ENCODE measurements at places on chromosomes 16 and 17.
A peak's percentile ranks its signal among the peaks of the same experiment; 100 is the strongest.

GRCh38 chr17:60748204-60748603, 70.6 kb downstream of the BCAS3 start:
- no peak for DNase-seq

GRCh38 chr17:49425004-49425286, 10.3 kb upstream of the PHB1 start:
- no peak for DNase-seq

DNA sequence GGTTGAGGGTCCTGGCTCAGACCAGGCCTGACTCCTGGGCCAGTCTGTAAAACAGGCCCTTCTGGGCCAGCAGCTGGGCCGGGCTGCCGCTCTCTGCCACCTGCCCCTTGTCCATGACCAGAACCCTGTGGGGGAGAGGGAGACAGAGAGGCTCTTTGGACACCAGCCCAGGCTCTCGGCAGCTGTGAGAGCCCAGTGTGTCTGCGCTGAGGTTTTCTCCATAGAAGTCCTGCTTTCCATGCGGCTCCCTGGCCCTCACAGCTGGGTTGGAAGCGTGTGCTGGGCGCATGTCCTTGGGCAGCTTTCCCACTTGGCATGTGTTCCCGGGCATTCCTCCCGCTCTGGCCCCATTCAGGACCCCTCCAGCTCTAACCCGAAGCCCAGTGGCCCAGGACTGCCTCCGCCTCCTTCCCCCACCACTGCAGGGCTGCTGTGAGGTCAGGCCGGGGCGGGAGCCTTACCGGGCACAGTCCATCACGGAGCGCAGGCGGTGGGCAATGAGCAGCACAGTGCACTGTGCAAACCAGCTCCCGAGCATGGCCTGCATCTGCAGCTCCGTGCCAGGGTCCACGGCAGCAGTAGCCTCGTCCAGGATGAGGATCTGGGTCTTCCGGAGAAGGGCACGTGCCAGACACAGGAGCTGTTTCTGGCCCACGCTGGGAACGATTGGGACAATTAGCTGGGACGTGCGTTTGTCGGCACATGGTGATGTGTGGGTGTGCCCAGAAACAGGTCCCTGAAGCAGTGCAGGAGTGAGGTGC, 73.0 kb downstream of the ABCC6 start:
- DNase-seq = no peak

GRCh38 chr17:43211480-43212402, at the start of gene TMEM106A:
Gene TMEM106A, plus strand, starts transcription at chr17:43211875. Its CDS starts 1,167 bp downstream, at chr17:43213042.
- DNase-seq = peak; percentile 80

- no peak for DNase-seq
These were observed 13.4 kb upstream of the GNG13 start for GRCh38 chr16:813916-814412.

- no peak for DNase-seq
These were observed 1.4 kb upstream of the RHBDL3 start for GRCh38 chr17:32264140-32264799.
